ENCODE measurements at places on chromosomes 5 and 9. TPM values are rescaled to one million over a fixed set of nuclear protein-coding genes. Genes with fewer than 3 reads are reported as not detected.

Gene IL4
- total RNA-seq = not detected

Gene OCLN
- 0.43 TPM for total RNA-seq

Gene UBE2D2
- total RNA-seq = 56.6 TPM

Gene C5orf46
- 4.8 TPM for total RNA-seq

Gene INSL4
- total RNA-seq = not detected

Gene MSX2
- 0.32 TPM for total RNA-seq

Gene NINJ1
- 30.3 TPM for total RNA-seq

Gene TAF1L
- not detected for total RNA-seq

Gene SLC34A1
- not detected for total RNA-seq

Gene SHISAL2B
- total RNA-seq = not detected

Gene FBP1
- total RNA-seq = not detected
